ENCODE measurements at places on chromosomes 2 and 18. TPM values are rescaled to one million over a fixed set of nuclear protein-coding genes. Genes with fewer than 3 reads are reported as not detected.

Gene ARL4C
- total RNA-seq, result 6.3 TPM

Gene NMS
- total RNA-seq, result not detected

Gene TCF7L1
- 9.2 TPM for total RNA-seq

DNA sequence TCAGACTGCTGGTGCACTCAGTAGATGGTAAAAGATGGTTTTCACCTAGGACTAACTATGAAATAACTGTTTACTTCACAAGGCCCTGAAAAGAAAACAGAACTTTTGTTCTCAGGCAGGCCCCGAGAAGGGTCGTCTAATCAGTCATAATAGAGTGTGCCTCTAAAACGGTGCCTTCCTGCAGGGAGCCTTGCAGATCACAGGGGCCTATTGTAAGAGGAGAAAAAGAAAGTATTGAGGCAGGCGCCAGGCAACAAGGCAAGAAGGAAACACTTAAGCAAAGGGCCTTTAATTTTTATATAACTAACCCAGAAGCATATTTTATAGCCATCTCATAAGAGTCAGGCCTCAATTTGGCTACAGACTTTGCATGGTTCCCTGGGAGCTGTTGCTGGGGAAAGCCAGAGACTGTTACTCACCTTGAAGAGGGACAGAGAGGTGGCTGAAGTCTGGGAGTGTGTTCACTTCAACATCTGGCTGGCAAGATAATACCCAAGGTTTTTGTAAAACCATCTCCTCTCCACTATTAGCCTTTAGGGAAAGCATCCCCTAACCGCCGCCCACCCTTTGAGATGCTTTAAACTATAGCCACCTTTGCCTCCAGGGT, 117.1 kb downstream of the PRPF40A start:
- no peak for DNase-seq

DNA sequence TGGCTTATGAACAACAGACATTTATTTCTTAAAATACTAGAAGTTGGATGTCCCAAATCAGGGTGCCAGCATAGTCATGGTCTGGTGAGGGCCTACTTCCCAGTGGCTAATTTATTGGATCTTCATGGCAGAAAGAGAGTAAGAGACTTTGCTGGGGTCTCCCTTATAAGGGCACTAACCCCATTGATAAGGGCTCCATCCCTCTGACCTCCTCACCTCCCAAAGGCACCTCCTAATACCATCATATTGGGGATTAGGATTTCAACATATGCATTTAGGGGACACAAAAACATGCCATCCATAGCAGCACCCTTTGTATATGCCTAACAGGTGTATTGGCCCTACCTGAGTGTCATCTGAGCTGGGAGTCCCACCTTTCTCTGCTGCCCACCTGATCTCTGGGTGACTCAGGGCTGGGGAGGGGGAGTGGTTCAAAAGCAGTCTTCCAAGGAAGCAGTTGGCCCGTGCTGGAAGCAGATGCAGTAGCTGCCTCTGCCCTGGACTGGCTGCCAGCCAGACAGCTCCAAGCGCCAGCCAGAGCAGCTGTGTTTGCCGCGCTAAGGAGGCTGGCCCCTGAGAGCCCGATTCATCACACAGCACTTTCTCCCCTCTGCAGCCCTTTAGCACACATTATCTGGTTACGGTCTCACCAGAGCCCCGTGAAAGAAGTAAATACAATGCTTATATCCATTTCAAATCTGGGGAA, 84.6 kb downstream of the SMAD7 start:
- DNase-seq, result no peak

- no peak for DNase-seq
Measured at GRCh38 chr2:62320657-62321357, 124.9 kb downstream of the B3GNT2 start.

Gene PLEKHM3
- 30.1 TPM for total RNA-seq

Gene CHRNA1
- 6.3 TPM for total RNA-seq

Gene ADD2
- 3.5 TPM for total RNA-seq

- no peak for DNase-seq
Measured at GRCh38 chr18:8499810-8500675, 109.2 kb upstream of the RAB12 start.

Gene RPE
- 84.2 TPM for total RNA-seq

DNA sequence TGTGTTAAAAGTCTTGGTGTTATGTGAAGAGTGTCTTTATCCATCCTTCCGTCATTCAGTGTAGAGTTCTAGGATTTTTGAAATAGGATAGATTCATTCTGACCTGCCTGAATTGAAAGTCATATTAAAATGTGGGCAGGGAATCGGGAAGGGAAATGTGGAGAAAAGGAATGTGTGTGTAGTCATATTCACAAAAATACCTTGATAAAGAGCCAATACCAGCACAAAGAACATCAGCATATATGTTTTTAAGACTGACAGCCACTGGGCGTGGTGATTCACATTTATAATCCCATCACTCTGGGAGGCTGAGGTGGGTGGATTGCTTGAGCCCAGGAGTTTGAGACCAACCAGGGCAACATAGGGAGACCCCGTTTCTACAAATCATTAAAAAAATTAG, 188.1 kb downstream of the CAMKMT start:
- no peak for DNase-seq

GRCh38 chr2:71796174-71796593, 342.8 kb downstream of the DYSF start:
- DNase-seq, result no peak

Gene CHPF
- total RNA-seq, result 56.9 TPM

- no peak for DNase-seq
Measured at GRCh38 chr2:131046918-131047652, 46.2 kb downstream of the FAM168B start.

- DNase-seq, result no peak
Measured at GRCh38 chr2:35562488-35562887, 793.1 kb upstream of the CRIM1 start.

GRCh38 chr2:94762600-94762999, 108.6 kb upstream of the TEKT4 start:
- DNase-seq, result no peak

GRCh38 chr2:26666671-26667070, 25.5 kb upstream of the CIB4 start:
- DNase-seq, result no peak

Gene RAB6C
- 0.11 TPM for total RNA-seq

- DNase-seq, result no peak
Measured at GRCh38 chr2:153834662-153835061, 37.1 kb upstream of the GALNT13 start.

DNA sequence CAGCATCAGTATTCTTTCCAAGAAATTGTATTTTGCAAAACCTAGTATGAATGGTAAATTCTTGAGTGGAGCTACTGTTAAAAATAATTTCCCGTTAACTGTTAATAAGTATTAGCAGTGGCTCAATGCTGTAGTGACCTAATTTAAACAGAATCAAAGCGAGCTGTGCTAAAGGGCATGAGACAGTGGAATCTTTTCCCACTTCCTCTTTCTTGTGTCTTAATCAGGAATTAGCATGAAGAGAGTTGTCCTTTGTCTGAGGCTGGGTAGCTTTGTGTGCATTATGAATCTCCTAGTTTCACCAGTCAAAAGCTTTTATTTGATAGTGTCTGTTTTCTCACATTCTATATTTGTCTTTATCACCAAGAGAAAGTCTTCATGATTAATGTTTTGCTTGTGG, 298.8 kb upstream of the GCFC2 start:
- DNase-seq, result no peak

DNA sequence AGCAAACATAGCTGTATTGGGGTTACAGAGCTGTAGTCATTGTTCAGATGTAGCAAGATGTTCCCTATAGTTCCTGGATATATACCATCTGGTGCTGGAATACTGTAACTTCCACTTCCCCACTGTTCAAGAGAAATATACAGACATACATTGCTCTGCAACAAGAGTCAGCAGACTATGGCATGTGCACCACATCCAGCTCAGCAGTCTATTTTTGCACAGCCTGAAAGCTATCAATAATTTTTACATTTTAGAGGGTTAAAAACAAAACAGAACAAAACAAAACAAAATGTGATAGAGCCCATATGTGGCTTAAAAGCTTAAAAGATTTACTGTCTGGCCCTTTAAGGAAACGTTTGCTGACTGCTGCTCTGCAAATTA, 31.8 kb upstream of the VIT start:
- no peak for DNase-seq

GRCh38 chr18:46098616-46098933, 479 bp upstream of the ATP5F1A start:
- no peak for DNase-seq
